Frontal cortex (tissue), 4 donors: ENCODE measurements at places on chromosomes 12 and 14. TPM values are rescaled to one million over a fixed set of nuclear protein-coding genes. Genes with fewer than 3 reads are reported as not detected.

The SUOX gene
- 8.2 TPM for total RNA-seq

The AQP6 gene
- not detected for total RNA-seq

The IGF1 gene
- total RNA-seq: 2.9 TPM

The TROAP gene
- total RNA-seq: 2.9 TPM

The AKAP3 gene
- 4.1 TPM for total RNA-seq

The PAWR gene
- total RNA-seq: 22.0 TPM

The BRAP gene
- total RNA-seq: 32.2 TPM

The GSC gene
- not detected for total RNA-seq

The SERPINA12 gene
- not detected for total RNA-seq

The TMX1 gene
- 22.0 TPM for total RNA-seq

The HOXC12 gene
- not detected for total RNA-seq
